Activated CD8-positive, alpha-beta T cell treated with anti-CD3 and anti-CD28 coated beads for 36 hours (primary cell): ENCODE measurements at places on chromosomes 16 and 17. TPM values are rescaled to one million over a fixed set of nuclear protein-coding genes. Genes with fewer than 3 reads are reported as not detected.

GRCh38 chr17:78374631-78375274 is 3.7 kb upstream of the PGS1 start:
- no peak for DNase-seq
- H3K27me3 ChIP-seq, result no peaks in the 10 kb centered on the region
- H3K27ac ChIP-seq, result no peak overlapping the region
- H3K36me3 ChIP-seq, result peaks cover 6% of the 10 kb centered on the region
- H3K4me1 ChIP-seq, result peaks cover 12% of the 10 kb centered on the region

DNA sequence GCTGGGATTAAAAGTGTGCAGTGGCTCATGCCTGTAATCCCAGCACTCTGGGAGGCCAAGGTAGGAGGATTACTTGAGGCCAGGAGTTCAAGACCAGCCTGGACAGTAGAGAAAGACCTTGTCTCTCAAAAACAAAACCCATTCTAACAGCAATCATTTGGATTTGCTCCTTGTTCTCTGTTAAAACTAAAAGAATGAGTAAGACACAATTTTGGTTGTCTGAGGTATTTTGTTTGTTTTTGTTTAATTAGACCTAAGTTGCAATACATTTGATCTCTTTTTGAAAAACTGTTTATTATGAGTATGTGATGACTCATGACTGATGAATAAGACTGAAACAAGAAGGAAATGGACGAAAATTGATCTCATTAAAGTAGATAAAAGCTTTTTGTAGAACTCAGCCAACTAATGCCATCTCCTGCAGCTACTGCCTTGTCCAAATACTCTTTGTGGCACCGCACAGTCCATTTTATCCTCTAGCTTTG is 29.0 kb downstream of the GLG1 start:
- peak overlapping the region; percentile 58 for H3K27ac ChIP-seq
- DNase-seq, result no peak
- no peaks in the 10 kb centered on the region for H3K27me3 ChIP-seq
- H3K4me1 ChIP-seq, result peaks cover 64% of the 10 kb centered on the region
- no peak overlapping the region for H3K4me3 ChIP-seq
- H3K36me3 ChIP-seq, result peaks cover 3% of the 10 kb centered on the region

- no peaks in the 10 kb centered on the region for H3K36me3 ChIP-seq
- DNase-seq, result no peak
- H3K27me3 ChIP-seq, result no peaks in the 10 kb centered on the region
- H3K27ac ChIP-seq, result no peak overlapping the region
- H3K4me3 ChIP-seq, result no peak overlapping the region
Observed at GRCh38 chr16:74094962-74095361, 201.7 kb upstream of the PSMD7 start.

GRCh38 chr16:87555647-87556046 is 46.7 kb upstream of the JPH3 start:
- H3K36me3 ChIP-seq, result no peaks in the 10 kb centered on the region
- H3K27me3 ChIP-seq, result peaks cover 4% of the 10 kb centered on the region
- no peak for DNase-seq
- no peak overlapping the region for H3K27ac ChIP-seq

DNA sequence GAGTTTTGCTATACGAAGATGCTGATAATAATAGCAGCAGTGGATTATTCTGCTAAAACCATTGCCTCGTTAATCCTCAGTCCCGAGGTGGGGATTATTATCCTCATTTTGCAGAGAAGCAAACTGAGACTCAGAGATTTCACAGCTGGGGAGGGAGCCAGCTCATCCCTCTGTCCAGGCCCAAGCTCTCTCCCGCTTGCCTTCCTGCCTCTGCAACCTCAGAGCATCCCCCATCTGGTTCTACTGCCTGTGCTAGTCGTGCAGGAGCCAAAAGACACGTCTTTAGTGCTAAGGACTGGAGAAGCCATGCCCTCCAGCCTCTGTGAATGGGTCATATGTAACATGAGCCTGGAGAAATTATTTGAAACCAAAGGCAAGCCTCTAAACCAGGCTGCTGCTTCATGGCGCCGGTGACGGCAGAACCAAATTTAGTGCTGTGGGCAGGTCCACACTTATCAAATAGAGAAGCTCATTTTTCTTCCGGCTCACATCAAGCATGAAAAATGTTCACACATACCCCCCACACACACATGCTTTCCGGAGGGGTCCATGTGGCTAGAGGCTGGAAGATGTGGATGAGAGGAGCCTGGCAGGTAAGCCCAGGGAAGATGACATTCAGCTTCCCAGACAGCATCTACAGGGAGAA is 13.5 kb downstream of the MAPT start:
- peaks cover 28% of the 10 kb centered on the region for H3K27me3 ChIP-seq
- H3K36me3 ChIP-seq, result peaks cover 3% of the 10 kb centered on the region
- H3K4me1 ChIP-seq, result peaks cover 23% of the 10 kb centered on the region

- H3K27me3 ChIP-seq, result no peaks in the 10 kb centered on the region
- peak overlapping the region; percentile 83 for H3K27ac ChIP-seq
- peak overlapping the region; percentile 96 for H3K4me3 ChIP-seq
- peaks cover 36% of the 10 kb centered on the region for H3K4me1 ChIP-seq
- peaks cover 6% of the 10 kb centered on the region for H3K36me3 ChIP-seq
Observed at GRCh38 chr16:1707193-1707790, 1.3 kb downstream of the MAPK8IP3 start.

CACNG1 gene
- not detected for total RNA-seq

ASGR1 gene
- total RNA-seq, result 2.6 TPM

SRCAP gene
- 64.7 TPM for total RNA-seq

TP53TG3F gene
- total RNA-seq, result not detected

ACAP1 gene
- 309 TPM for total RNA-seq
